ENCODE measurements at places on chromosomes 1 and 21.

GRCh38 chr1:167486090-167486824, 32.1 kb downstream of the CD247 start:
- no peak for DNase-seq

DNA sequence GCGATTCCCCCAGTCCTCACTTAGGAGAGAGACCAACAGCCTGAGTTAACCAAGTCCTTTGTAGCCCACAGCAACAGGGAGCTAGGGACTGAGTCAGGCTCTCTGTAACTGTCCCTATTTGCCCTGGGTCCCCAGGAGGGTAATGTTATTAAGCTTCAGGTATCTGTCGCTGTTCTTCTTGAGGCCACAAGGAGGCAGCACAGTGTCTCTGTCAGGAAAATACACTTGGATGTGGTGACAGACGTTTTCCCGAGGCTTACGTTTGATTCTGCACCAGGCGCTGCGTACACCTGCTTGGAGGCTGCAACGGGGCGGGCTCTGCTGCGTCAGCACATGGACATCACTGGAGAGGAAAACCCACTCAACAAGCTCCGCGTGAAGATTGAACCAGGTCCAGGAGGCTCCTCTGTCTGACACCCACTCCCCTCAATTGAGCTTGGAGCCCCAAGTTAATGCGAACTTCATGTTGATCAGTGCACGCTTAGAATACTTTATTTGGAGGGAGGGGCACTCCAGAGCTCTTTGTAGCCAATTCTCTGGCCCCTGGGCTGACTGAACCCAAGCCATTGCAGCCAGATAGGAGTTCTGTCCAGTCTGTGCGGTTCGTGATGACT, 10.7 kb upstream of the ELF3 start:
- peak; percentile 56 for DNase-seq

DNA sequence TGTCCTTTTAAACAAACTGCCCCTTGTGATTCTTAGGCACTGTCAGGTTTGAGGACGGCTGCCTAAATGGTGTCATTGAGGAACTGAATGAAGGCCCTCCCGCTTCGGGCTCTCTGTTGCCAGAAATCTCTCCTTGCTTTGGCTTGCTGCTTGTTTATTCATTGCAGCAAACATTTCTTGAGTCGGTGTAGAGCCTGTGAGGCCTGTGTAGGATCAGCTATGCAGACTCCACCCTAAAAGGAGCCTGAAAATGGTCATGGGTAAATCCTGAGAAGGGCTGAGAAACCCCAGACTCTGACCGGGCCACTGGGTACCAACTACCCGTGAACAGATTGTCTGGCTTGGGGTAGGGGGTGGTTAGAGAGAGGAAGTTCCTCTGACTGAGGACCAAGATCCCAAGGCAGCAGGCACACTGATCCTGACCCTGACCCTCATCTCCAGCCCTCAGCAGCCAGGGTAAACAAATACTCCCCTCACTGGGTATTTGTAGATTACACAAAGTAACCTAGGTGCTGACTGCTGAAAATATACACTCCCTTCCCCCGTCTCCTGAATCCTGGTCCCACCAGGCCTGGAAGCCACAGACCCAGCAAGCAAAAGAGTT, 3.1 kb downstream of the IL6R start:
- no peak for DNase-seq

GRCh38 chr1:32447469-32448185, 17.2 kb upstream of the ZBTB8B start:
- DNase-seq = peak; percentile 76

GRCh38 chr21:26715878-26716506, 129.2 kb downstream of the ADAMTS1 start:
- peak; percentile 32 for DNase-seq

DNA sequence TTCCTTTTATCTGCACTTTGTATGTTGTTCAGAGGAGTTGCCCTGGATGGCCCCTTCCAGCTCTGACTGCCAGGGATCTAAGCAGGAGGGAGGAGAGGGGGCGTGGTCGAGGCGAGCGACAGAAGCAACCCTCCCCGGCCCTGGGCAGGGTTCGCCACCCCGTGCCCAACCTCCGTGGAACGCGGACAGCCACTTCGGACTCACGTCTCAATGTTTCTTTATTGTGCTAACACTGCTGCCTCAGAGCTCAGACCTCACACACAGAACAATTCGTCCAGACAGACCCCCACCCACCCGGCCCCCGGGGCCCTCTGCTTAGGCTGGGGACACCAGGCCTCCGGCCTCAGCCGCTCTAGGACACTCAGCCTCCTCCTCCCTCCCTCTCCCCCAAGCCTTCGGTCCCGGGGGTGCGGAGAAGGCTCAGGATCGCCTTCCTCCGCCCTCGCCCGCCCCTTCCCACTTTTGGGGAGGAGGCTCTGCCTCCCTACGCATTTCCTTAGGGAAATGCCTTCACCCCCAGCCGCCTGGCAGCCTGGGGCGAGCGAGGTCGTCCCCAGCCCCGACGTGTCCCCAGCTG, 8.3 kb downstream of the VSIG8 start:
- peak; percentile 79 for DNase-seq

DNA sequence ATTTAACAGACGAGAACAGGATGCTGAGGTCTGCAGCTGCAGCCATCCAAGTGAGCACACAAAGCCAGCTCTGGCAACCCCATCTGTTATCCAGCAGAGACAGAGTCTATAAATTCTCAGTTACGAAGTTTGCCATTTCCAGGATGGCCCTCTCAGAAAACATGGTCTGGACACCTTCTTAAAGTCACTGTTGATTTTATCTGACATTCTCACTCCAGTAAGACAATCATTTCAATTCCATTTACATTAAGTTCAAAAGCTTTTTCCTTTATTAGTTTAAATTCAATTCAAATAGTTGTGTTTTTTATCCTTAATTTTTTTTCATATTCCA, 125.5 kb downstream of the DMRTB1 start:
- no peak for DNase-seq

DNA sequence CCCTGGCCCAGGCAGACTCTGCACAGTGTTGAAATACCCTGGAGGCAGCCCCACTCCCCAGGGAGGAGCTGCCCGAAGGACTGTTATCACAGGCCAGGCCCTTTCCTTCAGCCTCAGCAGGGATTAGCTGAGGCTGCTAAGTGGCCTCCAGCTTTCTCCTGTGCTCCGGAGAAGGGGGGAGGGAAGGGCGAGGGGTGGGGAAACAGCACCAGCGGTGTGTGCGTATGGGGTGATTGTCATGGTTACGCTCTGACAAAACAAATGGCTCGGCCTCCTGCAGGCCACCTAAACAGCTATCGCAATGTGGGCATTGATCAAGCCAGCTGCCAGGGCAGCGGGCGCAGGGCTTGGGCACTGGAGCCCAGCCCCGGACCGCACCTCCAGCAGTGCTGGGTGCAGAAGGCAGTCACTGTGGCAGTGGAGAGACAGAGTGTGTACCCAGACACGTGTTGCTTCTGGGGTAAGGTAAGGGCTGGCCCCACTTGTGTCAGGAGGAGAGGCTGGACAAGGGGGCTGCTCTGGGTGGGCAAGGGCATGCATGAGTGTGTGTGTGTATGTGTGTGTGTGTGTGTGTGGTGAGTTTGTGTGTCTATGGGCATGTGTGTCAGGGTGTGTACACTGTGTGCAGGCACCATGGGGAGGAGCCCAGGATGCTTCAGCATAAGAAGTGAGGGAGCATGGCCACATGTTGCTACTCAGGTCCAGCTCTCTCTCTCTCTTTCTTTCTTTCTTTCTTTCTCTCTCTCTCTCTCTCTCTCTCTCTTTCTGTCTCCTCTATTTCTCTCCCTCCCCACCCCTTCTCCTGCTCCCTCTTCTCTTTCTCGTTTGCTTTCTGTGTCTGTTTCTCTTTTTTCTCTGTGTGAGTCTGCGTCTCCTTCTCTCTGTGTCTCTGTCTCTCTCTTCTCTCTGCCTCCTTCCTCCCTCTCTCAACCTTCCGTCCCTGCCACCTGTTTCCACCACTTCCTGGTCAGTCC, at the start of gene VWA5B1:
Gene VWA5B1 (plus strand): TSS at position 252 of the 974 bp plus-strand sequence. CDS start 19,727 bp downstream, outside the sequence.
- DNase-seq = no peak

- no peak for DNase-seq
These were observed 50.4 kb upstream of the ADAM30 start for GRCh38 chr1:119946724-119947123.

DNA sequence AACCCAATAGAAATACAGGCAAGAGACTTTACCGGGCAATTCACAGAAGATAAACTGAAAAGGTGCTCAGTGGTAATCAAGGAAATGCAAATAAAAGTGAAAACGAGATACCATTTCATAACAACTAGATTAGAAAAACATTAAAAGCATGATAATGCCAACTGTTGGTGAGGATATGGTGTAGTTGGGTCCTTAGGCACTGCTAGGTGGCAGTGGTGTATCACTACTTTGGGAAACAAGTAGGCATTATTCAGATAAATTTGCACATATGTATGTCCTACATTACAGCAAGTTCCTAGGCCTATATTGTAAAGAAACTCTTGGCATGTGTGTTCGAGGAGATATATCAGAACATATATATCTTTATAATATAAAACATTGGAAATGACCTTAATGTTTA, 31.0 kb downstream of the AZIN2 start:
- no peak for DNase-seq

- no peak for DNase-seq
These were observed 32.4 kb upstream of the POU3F1 start for GRCh38 chr1:38079019-38079418.

GRCh38 chr1:93871366-93871765, 7.6 kb downstream of the DNTTIP2 start:
- no peak for DNase-seq

GRCh38 chr1:39960431-39960958, 5.5 kb downstream of the MFSD2A start:
- DNase-seq = no peak

- DNase-seq = no peak
These were observed 283.0 kb downstream of the PAPPA2 start for GRCh38 chr1:176745945-176746344.

- no peak for DNase-seq
These were observed 1678.9 kb downstream of the KCNT2 start for GRCh38 chr1:194929357-194929756.

- no peak for DNase-seq
These were observed 111.7 kb downstream of the KCNN3 start for GRCh38 chr1:154758346-154758745.

DNA sequence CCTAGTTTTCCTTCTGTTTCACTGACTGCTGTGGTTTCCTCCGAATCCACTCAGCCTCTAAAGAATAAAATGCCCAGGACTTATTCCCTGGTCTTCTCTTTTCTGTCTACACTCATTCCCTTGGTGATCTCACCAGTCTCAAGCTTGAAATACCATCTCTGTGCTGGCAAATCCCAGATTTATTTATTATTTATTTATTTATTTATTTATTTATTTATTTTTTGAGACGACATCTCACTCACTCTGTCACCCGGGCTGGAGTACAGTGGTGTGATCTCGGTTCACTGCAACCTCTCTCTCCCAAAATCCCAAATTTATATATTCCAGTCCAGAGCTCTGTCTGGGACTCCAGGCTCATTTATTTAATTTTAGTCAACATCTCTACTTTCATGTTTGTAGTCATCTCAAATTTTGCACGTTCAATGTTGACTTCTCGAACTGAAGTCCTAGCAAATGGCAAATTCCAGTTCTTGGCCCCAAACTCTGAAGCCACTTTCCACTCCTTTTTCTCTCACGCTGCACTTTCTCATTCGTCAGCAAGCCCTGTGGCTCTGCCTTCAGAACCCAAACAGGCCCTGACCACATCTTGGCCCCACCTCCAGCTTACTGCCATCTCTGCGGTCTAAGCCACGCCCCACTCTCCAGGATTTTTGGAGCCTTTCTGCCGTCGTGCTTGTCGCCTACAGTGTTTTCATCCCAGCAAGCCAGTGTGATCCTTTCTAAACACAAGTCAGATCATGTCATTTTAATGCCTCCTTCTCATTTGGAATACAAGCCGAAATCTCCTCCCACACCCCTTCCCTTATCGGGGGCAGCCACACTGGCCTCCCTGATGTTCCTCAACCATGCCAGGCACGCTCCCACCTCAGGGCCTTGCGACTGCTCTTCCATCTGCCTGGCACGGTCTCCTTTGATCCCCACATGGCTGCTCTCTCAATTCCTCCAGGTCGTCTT, 14.2 kb upstream of the TENT5B start:
- peak; percentile 83 for DNase-seq

DNA sequence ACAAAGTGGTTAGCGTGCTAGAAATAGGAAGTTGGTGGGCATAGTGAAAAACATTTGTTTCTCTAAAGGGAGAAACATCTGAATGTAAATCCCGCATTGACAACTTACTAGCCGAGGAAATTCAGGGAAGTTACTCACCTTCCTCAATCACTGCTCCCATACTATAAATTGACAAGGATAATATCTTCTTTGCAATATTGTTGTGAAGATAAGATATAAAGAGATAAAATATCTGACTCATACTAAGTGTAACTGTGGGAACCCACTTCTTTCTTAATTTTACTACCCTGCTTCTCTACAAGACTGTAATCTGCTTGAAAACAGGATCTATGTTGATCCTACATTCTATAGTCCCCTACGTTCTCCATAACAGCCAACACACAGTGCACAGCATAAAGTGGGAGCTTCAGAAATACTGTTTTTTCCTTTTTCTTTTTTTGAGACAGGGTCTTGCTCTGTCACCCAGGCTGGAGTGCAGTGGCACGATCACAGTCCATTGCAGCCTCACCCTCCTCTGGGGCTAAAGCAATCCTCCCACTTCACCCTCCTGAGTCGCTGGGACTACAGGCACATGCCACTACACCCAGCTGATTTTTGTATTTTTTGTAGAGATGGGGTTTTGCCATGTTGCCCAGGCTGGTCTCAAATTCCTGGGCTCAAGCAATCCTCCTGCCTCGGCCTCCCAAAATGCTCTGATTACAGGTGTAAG, 57.4 kb upstream of the C1orf21 start:
- DNase-seq = no peak

- DNase-seq = no peak
These were observed 24.2 kb downstream of the ZBTB18 start for GRCh38 chr1:244075247-244075722.

- DNase-seq = no peak
These were observed 1.3 kb downstream of the SV2A start for GRCh38 chr1:149916193-149916897.

- no peak for DNase-seq
These were observed 32.0 kb downstream of the MTF2 start for GRCh38 chr1:93111065-93111464.

- peak; percentile 65 for DNase-seq
These were observed 3.1 kb upstream of the ARHGEF2 start for GRCh38 chr1:155981266-155982088.

GRCh38 chr21:39441502-39442475, 3.8 kb downstream of the LCA5L start:
- DNase-seq = peak; percentile 47

GRCh38 chr1:227401562-227402342, 83.5 kb upstream of the CDC42BPA start:
- DNase-seq = no peak

Measured in Daoy (cell line).